Thyroid gland (tissue), 4 donors: ENCODE measurements at places on chromosomes 1 and 21.

DNA sequence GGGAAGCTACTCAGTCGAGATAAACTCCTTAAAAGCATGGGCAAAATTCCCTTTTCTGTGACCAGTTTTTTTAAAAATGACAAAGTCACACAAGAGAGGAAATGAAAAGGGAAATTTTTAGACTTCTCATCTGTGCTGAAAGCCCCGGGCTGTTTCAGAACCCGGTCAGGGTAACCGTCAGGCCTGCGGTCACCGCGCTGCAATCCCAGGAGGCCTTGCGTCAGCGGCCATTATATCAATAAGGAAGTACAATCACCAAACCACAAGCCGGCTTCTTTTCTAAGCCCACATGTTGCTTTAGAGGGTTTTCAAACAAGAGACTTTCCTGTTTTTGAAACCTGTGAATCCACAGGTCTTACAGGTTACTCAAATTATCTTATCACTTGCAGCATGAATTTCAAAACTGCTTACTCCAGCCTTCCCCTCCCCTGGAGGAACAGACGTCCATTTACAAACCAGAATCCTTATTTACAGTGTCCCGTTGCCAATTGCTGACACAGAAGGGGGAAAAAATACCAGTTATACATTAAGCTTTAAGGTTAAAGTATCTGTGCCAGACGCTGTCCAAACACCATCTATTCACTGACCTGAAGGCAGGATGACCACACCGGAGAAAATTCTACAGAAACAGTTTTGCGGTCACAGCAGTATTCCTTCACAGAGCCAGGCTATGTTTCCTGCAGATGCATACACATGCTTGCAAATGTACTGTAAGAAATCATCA, 165.3 kb downstream of the TOMM20 start:
- peak; percentile 56 for DNase-seq

DNA sequence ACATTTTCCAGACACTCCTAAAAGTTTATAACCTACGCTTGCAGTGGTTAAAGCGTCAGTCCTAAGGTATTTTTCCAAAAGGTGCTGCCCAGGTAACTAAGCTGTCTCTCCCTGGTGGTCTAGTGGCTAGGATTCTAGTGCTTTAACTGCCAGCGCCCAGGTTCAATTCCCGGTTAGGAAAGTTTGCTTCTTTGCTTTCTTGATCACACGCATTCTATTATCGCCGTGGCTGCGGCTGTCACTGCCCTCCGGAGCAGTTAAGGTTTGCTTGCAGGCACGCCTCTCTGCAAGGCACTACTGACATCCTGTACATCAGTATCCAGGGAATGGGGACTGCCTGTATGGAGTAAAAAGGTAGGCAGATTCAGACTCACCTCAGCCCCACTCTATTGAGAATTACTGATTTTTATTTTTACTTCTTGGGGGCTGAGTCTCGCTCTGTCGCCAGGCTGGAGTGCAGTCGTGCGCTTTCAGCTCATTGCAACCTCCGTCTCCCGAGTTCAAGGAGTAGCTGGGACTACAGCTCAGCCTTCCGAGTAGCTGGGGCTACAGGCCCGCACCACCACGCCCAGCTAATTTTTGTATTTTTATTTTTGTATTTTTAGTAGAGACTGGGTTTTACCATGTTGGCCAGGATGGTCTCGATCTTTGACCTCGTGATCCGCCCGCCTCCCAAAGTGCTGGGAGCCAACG, 53.2 kb upstream of the CFAP126 start:
- DNase-seq = no peak

- DNase-seq = peak; percentile 69
Measured at GRCh38 chr1:200867018-200867811, 5.6 kb upstream of the GPR25 start.

DNA sequence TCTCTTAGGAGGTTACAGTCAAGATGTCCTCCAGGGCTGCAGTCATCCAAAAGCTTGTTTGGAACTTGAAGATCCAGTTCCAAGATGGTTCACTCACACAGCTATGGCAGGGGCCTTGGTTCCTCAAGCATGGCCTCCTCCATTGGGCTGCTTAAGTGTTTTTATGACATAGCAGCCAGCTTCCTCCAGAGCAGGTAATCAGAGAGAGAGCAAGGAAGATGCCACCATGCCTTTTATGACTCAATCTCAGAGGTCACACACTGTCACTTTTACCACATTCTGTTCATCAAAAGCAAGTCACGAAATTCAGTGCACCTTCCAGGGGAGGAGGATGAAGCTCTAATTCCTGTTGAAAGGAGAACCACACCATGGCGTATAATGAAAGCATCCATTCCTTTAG, 17.1 kb downstream of the ELAPOR1 start:
- no peak for DNase-seq

DNA sequence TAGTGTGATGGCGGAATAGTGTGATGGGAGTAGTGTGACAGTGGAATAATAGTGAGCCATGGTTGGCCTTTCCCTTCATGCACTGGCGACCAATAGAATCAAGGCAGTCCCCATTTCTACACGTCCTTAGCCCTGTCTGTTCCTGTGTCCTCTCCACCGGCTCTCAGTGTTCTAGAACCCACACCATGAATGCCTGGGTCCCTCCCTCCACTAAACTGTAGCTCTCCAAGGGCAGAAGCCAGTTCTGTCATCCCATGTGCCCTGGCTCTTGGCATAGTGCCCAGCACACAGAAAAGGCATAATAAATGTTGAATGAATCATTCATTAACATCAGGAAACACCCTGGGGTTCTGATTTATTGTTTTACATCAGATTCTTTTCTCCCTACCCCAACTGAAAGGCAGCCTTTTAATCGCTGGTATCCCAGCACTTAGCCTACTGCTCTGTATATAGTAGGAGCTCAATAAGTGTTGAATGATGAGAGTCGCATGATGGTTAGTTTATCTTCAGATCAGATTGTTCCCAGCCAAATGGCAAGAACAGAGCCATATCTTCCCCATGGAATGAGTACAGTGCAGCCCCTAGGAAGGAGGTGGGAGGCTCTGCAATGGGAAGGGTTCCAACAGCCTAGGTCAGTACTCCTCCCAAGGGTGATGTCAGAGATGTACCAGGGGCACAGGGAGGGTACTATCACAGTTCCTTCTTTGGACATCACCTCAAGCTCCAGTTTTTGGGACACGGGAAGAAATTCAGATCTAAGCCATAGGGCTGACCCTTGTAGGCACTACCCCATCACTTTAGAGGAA, 325.7 kb downstream of the HHAT start:
- DNase-seq = no peak
